ENCODE measurements at places on chromosomes 3 and 15. TPM values are rescaled to one million over a fixed set of nuclear protein-coding genes. Genes with fewer than 3 reads are reported as not detected.

Gene SNUPN
- 21.7 TPM for total RNA-seq

Gene TLR9
- total RNA-seq: not detected

Gene GPR62
- total RNA-seq: not detected

Gene SHF
- total RNA-seq: 0.38 TPM

Gene FEZF2
- not detected for total RNA-seq

Gene UBE2Q2
- 50.8 TPM for total RNA-seq

Gene LAMB2
- 120 TPM for total RNA-seq

Gene CHCHD4
- total RNA-seq: 37.6 TPM

Gene UCN2
- 6.1 TPM for total RNA-seq

Gene WDR93
- not detected for total RNA-seq

Gene DPPA4
- total RNA-seq: not detected

Gene CCDC39
- not detected for total RNA-seq

Gene ZNF385D
- total RNA-seq: not detected

Gene TICRR
- total RNA-seq: 3.9 TPM

Gene STAC
- 4.9 TPM for total RNA-seq

Gene DNAH1
- 0.27 TPM for total RNA-seq

Gene MTHFS
- 14.1 TPM for total RNA-seq

Gene TMEM108
- not detected for total RNA-seq
